ENCODE measurements at places on chromosomes 5 and 9.

GRCh38 chr9:92963831-92964606, 16.7 kb downstream of the FGD3 start:
- no peak for DNase-seq

- DNase-seq = peak; percentile 92
These were observed 12.7 kb downstream of the ABLIM3 start for GRCh38 chr5:149153751-149154610.

- DNase-seq = no peak
These were observed 7.8 kb downstream of the RRAGA start for GRCh38 chr9:19057033-19057432.

GRCh38 chr5:142686968-142687367, 1.1 kb upstream of the FGF1 start:
- no peak for DNase-seq

- no peak for DNase-seq
These were observed 199.5 kb upstream of the TAS2R1 start for GRCh38 chr5:9829621-9830020.

- DNase-seq = no peak
These were observed 5.7 kb upstream of the TRAF1 start for GRCh38 chr9:120932086-120932823.

DNA sequence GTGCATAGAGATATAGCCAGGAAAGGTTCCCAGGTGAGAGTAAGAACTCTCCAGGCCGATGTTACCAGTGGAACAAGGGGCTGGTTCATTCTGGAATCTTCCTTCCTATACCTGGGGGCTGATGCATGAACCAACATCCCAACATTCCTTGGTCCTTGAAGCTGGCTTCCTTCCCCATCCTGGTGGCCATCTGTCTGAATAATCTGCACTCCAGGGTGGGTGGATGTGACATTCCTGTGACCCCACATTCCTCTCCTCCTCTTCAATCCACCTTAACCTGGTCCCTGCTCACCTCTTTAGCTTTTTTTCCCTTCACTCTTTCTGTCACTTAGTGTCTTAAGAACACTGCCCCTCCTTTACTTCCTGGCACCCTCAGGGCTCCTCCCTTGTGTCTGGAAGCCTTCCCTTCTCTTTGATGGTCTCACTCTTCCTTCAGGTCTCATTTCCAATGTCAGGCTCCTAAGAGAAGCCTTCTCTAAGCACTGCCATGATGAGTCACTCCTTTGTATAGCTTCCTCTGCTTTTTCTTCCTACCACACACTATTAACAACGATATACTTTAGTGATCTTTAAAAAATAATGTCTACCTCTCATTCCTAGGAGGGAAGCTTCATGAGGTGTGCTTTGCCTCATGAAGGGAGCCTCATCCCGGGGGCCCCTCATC, 80.3 kb downstream of the BOD1 start:
- peak; percentile 6 for DNase-seq

DNA sequence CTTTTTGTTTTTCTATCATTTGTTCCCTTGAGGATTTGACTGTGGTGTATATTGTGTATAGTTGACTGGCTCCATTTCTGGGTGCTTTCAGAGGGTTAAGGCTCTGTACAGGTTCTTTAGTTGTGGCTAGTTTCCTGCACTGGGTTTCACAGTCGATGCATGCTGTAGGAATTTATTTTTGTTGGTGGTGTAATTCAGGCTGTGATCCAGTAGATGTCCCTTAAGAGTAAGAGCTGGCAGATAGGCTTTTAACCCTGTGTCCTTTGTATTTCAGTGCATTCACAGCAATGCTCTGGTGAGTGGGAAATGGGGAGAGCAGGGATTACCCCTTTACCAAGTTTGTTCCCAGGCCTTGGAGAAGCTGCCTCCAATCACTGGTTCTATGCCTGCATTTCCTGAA, 112.9 kb downstream of the SPATA31D1 start:
- no peak for DNase-seq

GRCh38 chr5:127011961-127012644, 18.3 kb downstream of the MARCHF3 start:
- DNase-seq = no peak

DNA sequence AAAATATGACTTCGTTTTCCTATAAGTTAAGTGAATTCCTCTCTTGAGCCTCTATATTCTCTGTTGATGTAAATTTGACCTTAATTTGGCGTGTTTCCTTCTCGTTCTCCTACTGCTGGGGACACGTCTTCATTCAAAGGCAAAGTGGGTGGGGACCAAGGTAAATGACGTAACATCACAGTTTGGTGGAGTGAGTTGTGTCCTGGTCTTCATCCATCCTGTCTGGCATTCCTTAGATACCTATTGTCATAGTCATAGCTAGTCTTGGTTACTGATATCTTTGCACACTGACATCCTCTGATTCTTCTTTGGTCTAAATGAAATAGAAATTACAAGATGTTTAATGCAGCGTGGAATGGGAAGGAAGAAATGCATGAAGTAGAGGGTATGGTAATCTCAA, 108.5 kb downstream of the NNT start:
- peak; percentile 77 for DNase-seq

- DNase-seq = no peak
These were observed 335.9 kb downstream of the SEMA5A start for GRCh38 chr5:9209846-9210492.

- DNase-seq = peak; percentile 45
These were observed 106.8 kb upstream of the NREP start for GRCh38 chr5:111863801-111864200.

GRCh38 chr5:69432412-69433206, 17.7 kb downstream of the MARVELD2 start:
- no peak for DNase-seq

DNA sequence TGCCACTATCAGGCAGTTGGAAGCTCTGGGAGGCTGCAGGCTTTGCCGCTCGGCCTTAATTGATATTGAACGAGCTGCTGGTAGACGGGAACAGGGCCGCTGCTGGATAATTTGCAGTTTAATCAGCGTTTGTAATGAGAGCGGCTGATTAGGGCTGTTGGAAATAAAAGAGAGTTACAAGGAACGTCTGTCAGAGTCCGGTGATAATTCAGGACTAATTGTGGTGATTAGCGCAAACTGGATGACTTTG, 68.2 kb upstream of the TBCA start:
- peak; percentile 10 for DNase-seq

DNA sequence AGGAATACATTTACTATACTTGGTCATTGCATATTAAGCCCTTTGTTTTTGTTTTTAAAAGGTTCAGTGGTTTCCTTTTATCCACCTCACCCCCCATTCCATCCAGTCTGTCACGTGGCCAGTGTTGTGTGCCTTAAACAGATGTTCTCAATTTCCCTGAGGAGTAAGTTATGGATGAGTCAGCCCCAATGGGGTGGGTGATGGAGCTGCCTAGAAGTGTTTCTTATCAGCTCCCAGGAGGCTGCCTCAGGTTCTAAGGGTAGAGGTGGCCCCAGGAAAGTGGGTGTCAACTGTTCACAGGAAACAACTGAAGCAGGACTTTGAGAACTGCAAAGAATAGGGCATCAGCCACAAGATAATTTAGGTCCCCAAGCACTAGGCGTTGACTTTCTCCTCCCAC, 41.1 kb downstream of the ACTBL2 start:
- DNase-seq = peak; percentile 96

DNA sequence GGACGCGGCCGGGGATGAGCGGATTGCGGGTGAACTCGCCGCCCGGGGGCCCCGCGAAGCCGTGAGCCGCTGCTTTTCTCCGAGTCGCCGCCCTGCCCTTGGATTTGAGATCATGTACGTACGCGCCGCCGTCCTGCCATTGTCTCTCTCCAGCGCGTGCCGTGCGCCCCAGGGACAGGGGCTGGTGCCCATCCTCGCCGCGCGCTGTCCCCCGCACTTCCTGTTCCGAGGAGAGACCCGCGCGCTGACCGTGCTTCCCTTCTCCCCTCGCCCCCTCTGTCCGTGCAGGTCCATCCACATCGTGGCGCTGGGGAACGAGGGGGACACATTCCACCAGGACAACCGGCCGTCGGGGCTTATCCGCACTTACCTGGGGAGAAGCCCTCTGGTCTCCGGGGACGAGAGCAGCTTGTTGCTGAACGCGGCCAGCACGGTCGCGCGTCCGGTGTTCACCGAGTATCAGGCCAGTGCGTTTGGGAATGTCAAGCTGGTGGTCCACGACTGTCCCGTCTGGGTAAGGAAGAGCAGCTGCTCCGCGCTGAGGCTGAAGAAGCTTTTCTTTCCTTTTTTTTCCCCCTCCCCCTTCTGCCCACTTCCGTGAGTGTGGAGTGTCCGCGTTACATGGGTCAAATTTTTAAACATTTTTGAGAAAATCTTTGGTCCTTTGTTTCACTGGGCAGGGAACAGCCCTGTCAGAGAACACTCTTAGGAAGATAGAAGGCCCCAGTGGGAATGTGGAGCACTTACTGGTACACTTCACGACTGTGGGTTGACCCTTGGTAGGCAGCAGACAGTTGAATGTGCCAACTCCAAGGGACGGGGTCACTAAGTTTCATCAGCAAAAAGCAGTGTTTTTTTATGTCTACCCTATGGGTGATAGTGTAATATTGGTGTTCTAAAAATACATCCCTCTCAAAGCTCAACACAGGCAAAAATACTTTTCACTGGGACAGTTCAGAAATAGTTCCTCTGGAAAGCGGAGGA, 727 bp downstream of the RHOBTB3 start:
- DNase-seq = peak; percentile 51

GRCh38 chr9:35318741-35319140, 156.9 kb downstream of the UNC13B start:
- peak; percentile 17 for DNase-seq

DNA sequence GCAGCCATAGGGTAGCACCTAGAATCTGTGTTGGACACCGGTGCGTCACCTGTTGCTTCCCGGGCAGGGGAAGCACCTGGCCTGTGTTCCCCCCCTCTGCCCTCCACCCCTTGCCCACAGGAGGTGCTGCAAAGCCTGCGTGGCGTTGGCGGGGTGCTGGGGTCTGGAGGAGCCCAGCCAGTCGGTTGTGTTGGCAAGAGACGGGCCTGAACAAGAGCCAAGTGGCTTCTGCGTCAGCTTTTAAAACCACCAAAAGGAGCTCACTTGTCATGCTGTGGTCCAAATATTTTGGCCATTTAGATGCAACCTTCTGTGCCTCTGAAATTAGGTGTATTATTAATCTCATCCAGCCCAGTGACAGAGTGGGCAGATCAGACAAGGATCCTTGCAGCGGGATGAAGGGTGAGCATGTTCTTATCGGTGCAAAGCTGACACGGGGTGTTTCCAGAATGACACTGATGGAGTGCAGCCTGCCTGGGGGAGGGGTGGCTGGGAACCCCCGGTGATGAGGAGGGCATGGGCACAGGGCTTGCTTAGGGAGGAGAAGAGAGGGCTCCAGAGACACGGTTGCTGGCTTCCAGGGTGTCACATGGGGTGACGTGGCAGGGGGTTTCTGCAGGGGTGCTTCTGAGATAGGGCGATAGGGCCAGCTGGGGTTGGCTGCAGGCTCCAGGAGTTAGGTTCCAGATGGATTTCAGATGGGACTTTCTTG, 9.7 kb upstream of the RXRA start:
- peak; percentile 83 for DNase-seq

DNA sequence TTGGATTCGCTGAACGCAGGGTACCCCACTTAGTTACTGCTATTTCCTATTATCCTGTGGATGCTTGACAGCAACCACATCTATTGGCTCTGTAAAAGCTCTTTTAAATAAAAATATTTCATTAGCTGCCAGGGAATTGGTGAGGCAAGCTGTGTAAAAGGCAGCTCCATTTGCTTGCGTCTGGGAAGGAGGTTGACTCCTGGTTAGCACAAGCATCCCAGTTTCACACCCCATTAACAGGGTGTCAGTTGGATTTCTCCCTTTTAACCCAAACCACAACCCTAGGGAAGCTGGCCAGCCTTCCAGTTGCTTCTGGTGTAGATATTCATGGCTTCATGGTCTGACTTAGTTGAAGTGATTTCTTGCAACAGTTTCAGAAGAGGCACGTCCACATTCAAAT, 151.0 kb downstream of the GPBP1 start:
- DNase-seq = peak; percentile 44

GRCh38 chr5:171946000-171946781, 60.2 kb downstream of the FBXW11 start:
- DNase-seq = no peak

GRCh38 chr5:145178641-145179523, 656.3 kb downstream of the PRELID2 start:
- DNase-seq = peak; percentile 6

- no peak for DNase-seq
These were observed 49.9 kb upstream of the PPP2CA start for GRCh38 chr5:134275822-134276221.

GRCh38 chr5:113527746-113528145, 14.3 kb downstream of the YTHDC2 start:
- peak; percentile 33 for DNase-seq

DNA sequence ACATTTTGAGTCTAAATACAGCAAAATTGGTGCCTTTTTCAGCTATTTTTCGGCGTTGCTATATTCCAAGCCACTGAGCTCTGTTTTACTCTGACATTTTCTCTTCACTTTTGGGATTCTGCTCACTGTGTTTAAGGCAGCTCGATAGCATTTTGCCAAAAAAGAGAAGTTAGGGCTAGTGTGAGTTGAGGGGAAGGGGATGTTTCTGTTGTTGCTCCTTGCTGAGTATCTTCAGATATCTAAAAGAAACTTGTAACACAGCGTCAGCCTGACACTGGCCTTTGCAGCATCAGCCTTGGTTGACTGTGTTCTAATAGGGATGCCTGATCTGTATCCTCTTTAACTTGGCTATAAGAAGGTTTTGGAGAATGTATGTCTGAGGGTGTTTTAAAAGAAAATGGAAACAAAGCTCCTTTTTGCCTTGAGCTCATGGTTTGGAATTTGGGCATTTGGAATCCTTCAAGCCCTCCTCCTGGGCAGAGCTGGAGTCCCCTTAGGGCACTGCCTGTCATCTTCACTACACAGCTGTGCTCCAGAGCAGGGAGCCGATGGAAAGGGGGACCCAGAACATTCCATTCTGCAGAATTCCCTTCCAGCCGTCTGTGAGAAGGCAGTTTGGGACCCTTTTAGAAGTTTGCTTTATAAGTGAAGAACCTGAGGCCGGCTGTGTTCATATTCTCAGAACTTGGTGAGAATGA, 63.0 kb downstream of the EXOSC2 start:
- no peak for DNase-seq

- DNase-seq = peak; percentile 96
These were observed 178.4 kb downstream of the GNA14 start for GRCh38 chr9:77469515-77470231.

GRCh38 chr5:179060116-179061008, at the start of gene ZNF354C:
Gene ZNF354C (plus strand): TSS chr5:179060373. CDS start chr5:179062069, 1,696 bp downstream.
- peak; percentile 91 for DNase-seq

- DNase-seq = peak; percentile 13
These were observed 473.0 kb downstream of the PLK2 start for GRCh38 chr5:57986761-57987341.

DNA sequence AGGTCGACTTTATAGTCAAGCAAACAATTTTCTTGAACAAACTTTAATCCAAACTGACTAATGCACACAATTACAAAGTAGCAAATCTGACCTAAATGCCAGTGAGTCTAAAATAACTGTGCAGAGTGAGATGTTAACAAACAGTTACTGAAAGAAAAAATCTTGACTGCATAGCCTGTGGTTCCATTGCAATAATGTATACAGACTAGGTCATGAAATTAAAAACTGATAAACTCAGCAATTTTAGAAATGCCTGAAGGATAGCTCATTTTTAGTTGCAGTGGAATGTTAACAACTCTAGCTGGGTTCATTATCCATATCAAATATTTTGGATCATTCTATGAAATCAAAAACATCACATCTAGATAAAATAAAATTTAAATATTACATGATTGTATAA, 73.4 kb upstream of the CDH12 start:
- peak; percentile 49 for DNase-seq

Data from fibroblast of lung (primary cell).